ENCODE measurements at places on chromosomes 2 and 18.

DNA sequence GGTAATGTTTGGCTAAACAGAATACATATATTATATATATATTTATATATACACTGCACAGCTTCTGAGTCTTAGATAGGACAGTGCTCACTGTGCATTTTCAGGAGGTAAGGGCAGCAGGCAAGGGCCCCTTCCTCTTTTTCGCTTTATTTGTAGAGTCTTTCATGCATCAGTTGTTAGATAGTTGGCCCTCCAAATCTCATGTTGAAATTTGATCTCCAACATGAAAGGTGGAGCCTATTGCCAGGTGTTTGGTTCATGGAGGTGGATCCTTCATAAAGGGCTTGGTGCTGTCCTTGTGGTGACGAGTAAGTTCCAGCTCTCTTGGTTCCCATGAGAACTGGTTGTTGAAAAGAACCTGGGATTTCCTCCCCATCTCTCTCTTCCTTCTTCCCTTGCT is 48.1 kb downstream of the TSN start:
- no peak for DNase-seq

GRCh38 chr18:26403491-26403890 is 144.9 kb downstream of the KCTD1 start:
- no peak for DNase-seq

DNA sequence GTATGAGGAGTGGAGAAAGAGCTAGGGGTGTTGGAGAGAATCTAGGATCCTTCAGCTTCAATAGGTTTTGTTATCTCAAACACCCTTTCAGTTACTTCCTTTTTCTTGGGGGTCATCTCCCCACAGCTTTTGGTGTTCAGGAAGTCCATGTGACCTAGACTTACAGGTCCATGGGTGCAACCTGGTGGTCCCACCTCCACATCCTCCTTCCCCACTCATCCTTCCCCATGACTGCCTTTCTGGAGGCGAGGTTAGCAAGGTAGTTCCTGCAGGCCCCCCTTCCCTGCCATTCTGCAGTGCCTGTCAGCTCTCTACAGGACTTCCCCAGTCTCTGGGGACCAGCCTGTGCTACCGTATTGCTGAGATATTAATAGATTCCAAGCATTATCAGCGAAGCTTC is 107.6 kb downstream of the TMEM17 start:
- DNase-seq = no peak

GRCh38 chr2:29879456-29879855 is 41.9 kb downstream of the ALK start:
- DNase-seq = no peak

DNA sequence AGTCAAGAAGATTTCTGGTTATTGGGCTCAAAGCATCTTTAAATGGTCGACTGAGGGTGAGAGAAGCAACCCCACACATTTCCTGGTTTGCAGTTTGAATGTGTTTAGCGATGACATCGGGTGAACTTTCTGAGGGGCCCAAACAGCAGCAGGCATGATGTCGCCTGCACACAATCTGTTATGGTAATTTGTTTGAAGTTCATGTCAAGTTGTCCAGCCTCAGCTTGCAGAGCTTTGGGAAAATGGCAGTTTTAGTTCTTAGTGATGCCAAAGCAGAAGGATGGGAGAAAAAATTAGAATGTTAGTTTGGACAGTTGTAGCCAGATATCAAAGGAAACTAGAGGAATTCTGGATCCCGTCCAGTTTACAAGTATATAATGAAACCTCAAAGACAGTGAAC is 284.6 kb downstream of the MBD5 start:
- no peak for DNase-seq

- DNase-seq = no peak
Observed at GRCh38 chr2:217766356-217766755, 236.4 kb downstream of the TNS1 start.

GRCh38 chr2:234842753-234843152 is 109.1 kb upstream of the SH3BP4 start:
- no peak for DNase-seq

DNA sequence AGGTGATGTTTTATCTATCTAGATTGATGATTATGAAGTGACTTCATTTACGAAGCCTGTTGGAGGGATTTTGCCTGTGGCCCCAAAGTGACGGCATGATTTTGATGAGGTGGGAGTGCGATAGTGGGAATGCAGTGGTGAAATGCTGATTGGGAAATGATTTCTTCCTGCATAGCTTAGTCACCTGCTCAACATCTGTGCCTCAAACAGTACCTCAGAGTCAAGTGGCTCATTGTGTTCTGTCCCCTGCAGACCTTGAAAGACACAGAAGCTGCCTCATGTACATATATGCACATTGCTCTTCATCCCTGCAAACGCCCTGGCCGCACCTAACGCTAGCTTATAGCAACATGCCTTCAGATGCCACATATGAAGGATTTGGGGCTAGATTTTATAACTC is 201.2 kb downstream of the TPGS2 start:
- no peak for DNase-seq

DNA sequence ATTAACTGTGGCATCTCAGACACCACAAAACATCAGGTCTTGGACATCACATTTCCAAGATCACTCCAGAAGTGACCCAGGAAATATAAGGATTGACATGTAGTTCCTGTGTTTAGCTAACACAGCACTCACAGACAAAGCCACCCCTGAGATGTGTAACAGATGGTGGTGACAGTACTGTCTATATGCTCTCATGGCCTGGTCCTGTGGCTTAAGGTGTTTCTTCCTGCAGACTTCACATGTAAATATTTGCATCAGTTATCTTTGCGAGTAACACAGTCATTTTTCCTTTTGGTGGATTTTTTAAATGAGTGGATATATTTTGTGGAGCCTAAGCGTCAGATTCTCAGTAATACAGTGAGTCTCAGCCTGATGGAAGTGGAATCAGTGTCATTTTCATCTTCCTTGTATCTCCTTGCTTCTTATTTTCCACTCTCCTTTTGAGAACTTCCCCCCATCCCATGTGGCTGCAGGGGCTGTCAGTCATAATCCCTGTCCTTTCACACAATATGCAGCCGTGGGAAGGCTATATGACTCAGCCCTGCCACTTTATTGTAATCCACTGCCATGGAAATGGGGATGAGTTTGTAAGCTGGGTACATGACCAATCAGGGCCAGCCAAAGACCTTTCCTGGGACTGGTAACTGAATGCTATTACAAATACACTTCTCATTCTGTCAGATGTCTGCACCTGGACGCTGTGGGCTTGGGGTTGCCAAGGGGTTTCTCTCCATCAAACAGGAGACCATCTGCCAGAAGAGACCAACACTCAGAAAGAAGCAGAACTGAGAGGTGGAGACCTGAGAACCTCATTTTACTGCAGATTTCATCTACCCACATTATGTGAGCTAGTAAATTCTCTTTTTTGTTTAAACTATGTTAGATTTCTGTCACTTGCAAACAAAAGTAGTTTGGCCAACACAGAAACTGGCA is 74.3 kb downstream of the ICOS start:
- no peak for DNase-seq

DNA sequence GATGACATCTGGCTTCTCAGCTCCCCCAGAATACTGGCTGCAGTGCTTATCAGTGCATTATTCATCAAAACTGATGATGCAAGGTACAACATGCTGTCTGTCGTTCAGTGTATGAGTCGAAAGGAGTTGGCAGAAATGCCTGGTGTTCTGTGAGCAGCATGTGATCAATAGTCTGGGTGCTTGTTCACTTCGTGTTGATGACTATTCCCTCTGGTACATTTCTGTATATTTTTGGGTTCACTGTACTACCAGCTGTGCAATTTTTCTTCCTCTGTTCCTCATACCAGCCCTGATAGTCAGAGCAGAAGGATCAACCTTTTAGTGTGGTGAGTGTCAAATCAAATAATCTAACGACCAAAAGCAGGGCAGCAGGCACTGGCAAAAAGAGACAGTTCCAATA is 59.0 kb upstream of the KLHL14 start:
- no peak for DNase-seq

GRCh38 chr2:207662203-207662602 is 37.0 kb upstream of the METTL21A start:
- no peak for DNase-seq

GRCh38 chr2:171176516-171176915 is 15.8 kb upstream of the TLK1 start:
- no peak for DNase-seq

DNA sequence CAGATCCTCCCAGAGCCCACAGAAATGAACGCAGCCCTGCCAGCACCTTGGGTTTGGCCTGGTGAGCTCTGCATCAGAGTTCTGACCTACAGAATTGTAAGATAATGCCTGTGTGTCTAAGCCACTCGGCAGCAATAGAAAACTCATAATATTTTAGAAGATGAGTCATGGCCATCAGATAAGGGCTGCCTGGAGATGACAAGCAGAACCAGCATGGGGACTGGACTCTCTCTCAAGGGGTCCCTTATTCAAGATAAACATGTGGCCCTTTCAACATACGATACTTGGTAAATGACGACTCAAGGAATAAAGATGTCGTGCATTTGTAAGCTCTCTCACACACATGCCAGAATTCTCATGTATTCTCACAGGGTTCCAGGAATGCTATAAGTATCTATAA is 8.5 kb upstream of the AGAP1 start:
- DNase-seq = no peak

GRCh38 chr18:12455496-12455895 is 47.8 kb downstream of the PRELID3A start:
- DNase-seq = no peak

GRCh38 chr18:63374540-63374939 is 7.5 kb upstream of the KDSR start:
- DNase-seq = no peak

DNA sequence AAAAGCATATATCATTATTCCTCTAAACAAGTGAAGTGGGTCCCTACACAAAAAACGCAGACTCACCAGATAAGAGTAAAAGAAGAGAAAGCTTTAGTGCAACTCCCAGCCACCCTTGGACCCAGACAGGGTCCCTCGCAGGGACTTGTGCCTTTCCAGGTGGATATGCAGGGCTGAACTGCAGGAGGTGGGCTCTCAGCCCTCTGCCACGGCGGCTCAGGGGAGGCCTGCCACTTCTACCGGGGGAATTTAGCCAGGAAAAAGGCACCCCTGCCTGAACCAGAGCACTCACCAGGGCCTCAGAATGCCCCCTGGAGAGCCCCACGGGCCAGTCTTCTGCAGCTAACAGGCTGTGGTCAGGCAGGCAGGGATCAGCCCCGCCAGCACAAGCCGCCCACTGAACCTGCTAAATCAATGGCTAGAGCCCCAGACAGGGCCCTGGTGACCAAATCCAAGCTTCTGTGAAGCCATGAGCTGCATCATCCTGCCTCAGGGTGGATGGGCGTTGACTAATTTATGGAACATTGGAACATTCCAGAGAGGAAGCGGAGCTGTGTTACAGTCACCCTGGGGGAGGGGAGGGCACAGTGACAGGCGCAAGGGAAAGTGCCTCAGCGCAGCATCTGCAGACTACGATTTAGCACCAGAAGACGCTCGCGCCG is 209.3 kb downstream of the EIPR1 start:
- DNase-seq = no peak

DNA sequence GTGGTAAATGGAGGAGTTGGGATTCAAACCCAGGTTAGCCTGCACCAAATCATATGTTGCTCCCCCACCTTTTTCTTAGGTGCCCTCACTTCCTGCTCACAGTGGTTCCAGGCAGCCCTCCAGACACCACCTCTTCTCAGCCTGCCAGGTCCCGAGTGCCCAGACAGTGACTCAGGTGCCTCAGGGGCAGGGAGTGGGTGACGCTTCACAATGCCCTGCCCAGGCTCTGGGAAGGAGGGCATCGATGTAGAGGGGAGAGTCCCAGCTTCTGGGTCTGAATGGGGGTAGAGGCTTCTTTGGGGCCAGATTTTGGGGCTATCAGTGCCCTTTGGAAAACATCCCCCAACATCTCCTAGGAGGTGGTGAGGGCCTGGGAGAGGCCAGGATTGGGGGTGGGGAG is 5.2 kb upstream of the DNAJB2 start:
- DNase-seq = no peak

DNA sequence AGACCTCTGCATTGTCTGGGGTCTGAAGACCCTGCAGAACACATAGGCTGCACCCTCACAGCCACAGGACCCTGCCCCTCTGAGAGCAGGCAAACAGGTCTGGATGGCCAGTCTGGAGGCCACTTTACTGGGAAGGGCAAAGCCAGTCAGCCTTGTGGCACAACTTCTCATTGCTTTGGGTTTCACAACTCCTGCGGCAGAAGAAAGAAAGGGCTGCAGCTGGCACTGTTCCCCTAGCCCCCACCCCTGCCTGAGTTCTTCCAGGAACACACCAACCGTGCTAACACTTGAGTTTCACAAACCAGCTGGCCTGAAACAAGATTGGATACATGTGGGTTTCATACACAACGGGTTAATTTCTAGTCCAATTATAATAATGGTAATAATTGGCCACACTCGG is 276.5 kb upstream of the MGAT5 start:
- no peak for DNase-seq

GRCh38 chr2:94986392-94986963 is 39.0 kb upstream of the MAL start:
- DNase-seq = no peak

- no peak for DNase-seq
Observed at GRCh38 chr2:10089565-10090190, 9.5 kb upstream of the CYS1 start.

DNA sequence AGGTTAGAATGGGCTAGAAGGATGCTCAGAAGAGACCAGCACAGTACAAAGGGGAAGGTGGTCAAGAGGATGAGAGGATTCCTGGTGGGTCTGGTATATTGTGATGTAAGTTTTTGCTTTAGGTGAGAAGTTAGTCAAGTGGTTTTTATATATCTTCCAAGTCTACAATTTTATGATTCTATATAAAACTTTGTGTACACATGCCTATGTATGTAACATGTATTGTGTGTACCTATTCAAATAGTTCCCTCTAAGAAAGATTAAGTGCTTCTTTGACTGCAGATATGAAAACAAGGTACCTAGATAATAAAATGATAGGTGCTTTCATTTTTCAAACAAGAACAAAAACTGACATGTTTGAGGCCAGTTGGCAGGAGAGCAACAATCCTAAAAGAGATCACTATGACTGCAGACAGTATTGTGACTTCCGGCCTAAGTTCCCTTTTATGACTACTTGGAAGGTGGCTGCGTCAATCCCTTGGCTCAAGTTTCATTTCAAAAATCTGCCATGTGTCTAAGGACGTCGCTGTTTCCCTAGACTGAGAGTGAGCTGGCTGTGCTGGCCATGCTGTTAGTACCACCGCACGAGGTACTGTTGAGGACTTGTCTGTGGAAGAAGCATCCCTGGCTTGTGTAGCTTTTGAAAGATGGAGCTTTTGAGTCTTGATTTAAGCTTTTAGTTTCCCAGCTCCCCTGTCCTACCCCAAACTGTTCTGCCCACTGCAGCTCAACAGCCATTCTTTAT is 123.1 kb downstream of the PRPF40A start:
- DNase-seq = no peak

- no peak for DNase-seq
Observed at GRCh38 chr2:128303911-128304310, 14.8 kb downstream of the HS6ST1 start.

- DNase-seq = no peak
Observed at GRCh38 chr2:159126432-159127022, 158.1 kb downstream of the TANC1 start.

DNA sequence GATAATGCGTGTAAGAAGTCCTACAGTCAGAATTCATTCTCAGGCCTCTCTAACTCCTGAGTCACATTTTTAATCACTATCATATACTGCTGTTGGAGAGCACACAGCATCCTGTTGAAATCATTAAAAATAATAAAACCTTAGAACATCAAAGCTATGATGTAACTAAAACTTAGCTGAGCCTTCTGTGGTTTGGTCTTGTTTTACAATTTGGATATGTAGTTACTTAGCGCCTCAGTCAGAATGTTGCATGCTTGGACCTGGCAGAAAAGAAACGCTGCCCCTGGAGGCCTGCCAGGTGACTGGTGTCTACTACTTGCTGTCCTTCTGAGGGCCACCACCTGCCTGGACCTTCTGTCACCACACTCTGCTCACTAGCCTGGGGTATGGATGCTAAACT is 261.1 kb upstream of the RASGRP3 start:
- no peak for DNase-seq

Measured in stimulated activated CD8-positive, alpha-beta memory T cell treated with anti-CD3 and anti-CD28 coated beads, Interleukin-12 subunit alpha, Interleukin-12 subunit beta, amount 100 ng/mL, for 1 hour (primary cell).